Activated naive CD8-positive, alpha-beta T cell treated with anti-CD3 and anti-CD28 coated beads, Interleukin-2, amount 10 ng/mL, durations not matched to agents 7 days and 5 days (primary cell): ENCODE measurements at places on chromosomes 13 and 19.

GRCh38 chr19:5503598-5503997 lies 48.4 kb downstream of the ZNRF4 start:
- no peak for DNase-seq

DNA sequence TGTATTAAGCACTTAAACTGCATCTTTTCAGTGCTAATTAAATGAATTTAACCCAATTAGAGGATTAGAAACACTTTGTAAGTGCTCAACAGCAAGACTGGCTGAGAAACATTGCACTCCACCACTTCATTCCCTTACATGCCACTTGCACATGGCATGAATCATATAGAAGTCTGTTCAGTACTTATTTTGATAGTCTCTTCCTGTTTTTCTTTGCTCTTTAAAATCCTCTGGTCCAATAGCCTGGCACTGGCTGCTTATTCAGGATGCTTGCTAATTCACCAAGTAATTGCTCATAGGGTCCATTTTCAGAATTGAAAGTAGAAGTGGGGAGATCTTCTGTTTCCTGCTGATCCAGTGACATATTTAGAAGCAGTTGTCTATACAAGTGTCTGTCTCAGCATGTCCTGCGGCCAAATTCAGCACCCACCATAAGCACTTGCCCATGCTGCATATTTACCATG lies 900.1 kb downstream of the PCDH9 start:
- no peak for DNase-seq

GRCh38 chr19:14840206-14840605 lies 5.2 kb upstream of the OR7A5 start:
- no peak for DNase-seq

GRCh38 chr19:18227781-18228271 lies 1.6 kb upstream of the PDE4C start:
- no peak for DNase-seq

DNA sequence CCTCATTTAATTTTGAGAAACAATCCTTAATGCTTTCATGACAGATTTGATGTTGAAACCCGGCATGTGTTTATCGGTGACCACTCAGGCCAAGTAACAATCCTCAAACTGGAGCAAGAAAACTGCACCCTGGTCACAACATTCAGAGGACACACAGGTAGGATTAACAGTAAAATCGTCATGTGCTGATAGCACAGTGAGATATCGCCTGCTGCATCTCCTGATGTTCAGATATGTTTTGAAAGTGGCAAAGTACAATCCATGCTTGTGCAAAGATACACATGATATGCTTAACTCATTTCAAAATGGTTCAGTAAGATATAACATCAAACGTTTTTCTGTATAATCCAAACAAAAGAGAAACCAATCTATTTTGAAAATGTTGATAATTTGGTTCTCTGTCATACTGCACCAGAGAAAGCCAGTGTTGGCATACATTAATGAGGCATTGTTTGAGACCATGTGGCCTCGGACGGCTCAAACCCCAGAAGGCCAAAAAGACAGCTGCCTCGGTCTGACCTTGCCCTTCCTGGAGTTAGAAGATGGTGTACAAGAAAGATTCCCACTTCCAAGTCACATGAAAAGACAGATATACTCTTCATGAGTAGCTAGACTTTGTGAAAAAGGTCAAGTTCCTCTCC lies 76.2 kb downstream of the DHRS12 start:
- no peak for DNase-seq

DNA sequence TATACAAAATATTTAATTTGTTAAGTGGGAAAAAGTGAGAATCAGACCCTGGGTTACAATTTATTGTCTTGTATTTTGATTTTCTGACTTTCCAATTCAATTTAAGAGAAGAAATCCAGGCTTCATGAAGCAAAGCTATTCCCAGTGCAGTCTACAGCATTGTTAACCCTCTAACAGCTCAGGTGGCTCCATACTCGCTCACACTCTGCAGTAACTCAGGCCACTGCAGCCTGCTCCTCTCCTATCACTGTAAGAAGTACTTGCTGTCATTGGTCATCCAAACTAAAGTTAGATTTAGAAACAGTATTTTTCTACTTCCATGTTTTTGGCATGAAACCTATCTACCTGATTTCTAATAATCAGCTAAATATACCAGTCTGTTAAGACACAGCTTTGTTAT lies 830.3 kb downstream of the PCDH9 start:
- DNase-seq: no peak

GRCh38 chr13:21100994-21101757 lies 39.8 kb upstream of the LATS2 start:
- no peak for DNase-seq

DNA sequence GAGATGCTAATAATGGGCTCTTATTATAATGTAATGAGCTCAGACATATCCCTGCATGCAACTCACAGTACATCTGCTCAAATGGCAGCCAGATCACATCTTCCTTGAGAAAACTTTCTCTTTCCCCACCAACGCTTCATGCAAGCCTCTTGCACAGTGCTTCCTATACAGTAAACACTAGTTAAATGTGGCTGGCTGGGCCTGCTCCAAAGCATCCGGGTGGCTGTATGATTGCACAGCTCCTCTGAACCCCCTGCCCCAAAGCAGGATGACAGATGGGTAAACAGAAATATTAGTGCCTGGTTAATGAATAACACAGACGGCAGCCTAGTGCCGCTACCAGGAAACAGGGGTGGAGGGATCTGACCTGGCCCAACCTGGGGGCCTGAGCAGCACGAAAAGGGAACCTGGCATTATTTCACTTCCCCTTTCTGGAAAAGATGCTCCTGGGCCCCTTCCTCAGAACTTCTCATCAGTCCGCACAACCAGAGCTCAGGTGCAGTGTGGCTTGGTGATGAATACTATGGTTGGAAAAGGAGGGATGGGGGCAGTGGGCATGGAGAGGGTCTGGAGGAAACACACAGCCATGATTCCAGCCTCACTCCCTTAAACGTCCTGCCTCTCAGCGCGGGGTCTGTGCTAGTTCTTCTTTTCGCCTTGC lies 10.8 kb downstream of the FFAR2 start:
- DNase-seq: no peak

DNA sequence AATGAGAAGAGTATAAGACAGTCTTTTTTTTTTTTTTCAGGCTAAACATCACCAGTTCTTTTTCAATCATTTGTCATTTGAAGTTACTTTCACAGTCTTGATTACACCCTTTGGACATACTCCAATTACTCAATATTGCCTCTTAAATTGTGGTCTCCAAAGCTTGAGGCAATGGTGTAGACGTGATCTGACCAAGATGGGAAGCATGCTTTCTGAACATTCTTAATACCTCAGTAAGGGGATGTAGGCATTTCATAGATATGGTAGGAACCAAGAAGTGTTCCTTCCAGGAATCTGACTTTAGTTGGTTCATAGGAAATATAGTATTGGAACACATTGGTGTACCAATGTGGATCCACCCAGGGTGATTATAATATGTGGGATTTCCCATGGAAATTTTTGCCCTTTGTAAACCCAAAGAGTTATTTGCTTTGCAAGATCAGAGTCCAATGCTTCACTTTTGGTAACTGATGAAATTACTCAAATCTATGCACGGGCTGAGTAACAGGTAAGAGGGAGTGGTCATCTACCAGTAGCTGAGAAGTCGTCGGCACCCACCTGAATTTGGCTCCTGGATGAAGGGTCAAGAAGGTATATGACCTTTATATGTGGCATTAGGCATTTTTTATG lies 62.2 kb downstream of the ERCC5 start:
- no peak for DNase-seq

DNA sequence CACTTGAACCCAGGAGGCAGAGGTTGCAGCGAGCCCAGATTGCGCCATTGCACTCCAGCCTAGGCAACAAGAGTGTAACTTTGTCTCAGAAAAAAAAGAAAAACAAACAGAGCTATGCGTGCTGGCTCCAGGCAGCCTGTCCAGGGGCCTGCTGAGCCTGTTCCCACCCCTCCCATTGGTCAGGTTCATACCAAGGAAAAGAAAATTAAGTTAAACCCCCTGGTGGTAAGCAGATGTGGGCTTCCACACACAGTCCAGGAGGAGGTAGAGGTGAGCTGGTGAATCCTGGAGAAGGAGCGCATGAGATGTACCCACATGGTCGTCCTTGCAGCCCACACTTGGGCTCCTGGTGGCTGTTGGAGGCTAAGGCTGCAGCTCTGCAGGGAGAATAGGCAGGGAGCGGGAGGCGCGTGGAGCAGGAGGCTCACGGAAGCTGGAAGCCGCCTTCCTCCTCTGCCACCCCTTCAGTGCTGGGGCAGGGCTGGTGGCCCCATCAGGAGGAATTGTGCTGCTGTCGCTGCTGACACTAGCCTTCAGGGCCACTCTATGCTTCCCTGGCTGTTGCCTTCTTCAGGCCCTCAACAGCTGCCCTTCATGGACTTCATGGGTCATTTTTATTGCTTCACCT lies 10.5 kb upstream of the CHAMP1 start:
- no peak for DNase-seq

DNA sequence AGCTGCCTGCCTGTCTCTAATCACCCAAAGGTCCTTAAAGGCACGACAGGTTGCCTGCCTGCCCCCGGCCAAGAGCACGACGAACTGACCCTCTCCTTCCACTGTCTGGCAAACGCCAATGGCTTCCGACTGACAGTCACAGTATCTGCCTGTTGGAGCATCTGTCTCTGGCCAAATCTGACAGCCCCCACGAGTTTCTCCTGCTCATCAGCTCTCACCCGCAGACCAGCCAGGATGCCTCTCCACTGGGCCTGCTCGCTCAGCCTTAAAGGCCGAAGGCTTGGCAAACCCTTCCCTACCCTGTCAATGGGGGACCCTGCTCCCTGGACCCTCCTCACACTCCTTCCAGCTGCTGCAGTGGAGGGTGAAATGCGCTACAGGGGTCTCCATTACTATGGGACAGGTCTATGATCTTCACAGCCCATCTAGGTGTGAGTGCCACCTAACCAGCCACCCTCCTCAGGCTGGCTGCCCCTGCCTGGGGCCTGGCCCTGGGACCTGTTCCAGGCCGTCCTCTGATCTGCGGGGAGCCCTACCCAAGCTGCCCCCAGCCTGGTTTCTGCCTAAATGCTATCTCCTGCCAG lies 932 bp downstream of the FAM83E start:
- DNase-seq: peak; percentile 34

GRCh38 chr19:45118106-45118505 lies 25.1 kb downstream of the PPP1R37 start:
- DNase-seq: no peak

DNA sequence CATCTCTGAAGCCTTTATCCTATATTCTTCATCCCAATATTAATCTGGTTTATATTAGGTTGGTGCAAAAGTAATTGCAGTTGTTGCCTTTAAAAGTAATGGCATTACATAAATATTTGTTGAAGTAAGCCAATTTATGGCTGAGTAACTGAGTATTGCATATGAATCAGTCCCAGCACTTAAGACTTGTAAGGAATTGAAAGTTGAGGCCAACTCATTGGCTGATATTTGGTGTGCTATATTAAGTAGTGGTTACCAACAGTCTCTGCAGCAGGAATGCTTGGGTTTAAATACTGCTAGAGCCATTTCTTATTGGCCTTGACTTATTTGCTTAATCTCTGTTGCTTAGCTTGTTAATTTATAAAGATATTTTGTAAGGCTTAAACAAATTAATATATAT lies 460.7 kb downstream of the GPC6 start:
- no peak for DNase-seq

DNA sequence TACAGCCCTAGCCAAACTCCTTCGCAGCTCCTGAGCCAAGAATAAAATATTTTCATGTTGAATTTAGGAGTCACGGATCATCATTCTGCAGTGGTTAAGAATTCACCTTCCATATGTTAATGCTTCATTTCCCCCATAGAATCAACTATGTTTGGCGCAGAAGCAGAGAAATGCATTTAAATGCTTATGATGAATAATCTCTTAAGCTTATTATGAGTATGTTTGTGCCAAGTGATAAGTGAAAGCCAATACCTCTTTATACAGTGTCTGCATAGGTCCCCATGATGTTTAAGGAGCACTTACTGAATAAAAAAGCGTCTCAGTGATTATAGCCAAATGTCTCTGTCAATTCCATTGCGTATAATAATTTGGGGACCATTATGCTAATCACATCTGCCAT lies 32.7 kb upstream of the POMP start:
- no peak for DNase-seq

DNA sequence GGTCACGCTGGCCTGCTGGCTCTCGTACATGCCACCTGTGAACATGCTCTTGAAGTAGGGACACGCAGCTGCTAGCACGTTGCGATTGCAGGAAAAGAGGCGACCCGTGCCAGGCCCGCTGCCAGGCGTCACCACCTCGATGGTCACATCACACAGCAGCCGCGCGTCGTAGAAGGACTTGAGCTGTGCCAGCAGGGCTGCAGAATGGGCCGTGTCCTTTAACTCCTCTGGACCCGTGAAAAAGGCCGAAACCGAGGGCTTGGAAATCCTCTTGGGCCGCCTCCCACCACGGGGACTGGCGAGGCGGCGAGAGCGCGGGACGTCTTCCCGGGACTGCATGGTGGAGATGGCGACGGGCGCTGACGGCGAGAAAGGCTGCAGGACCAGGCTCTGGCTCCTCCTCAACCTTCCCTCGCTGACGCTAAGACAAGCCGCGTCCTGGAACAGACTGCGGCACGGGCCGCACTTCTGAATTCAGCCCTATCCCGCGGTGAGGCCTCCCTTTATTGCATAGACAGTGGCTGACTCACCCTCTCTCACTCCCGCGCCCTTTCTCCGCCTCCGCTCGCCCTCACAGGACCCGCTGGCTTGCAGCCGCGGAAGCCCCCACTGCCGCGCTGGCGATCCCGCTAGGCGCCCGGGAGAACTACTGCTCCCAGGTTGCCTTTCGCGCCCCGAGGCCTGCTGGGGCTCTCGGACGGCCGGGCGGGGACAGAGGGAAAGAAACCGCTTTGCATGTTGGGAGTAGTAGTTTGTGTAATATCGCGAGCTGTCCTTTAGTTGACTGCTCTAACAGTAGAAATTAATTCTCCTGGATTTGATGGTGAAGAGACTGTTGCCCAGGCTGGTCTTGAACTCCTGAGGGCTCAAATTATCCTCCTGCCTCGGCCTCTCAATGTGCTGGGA lies at the start of gene KBTBD7:
KBTBD7 (minus strand) TSS at position 651 of the 906 bp plus-strand sequence; CDS start at position 339, 312 bp downstream.
- peak; percentile 91 for DNase-seq

GRCh38 chr19:41309180-41310032 lies 566 bp upstream of the CCDC97 start:
- DNase-seq: no peak

DNA sequence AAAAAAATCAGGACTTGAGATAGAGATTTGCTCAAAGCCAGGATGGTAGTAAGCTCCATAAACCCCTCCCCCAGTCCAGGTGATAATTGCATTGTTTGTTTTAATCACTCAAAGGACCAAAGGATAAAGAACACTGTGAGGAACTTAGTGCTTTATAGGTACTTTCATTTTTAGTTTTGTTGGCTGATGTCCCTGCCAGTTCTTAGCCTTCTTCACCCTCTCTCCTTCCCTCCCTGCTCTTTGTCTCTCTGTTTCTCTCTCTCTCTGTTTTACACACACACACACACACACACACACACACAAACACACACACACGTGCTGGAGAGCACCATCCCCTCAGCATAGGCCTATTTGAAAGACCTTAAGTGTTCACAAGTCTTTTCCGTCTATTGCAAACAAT lies 5.2 kb downstream of the FRY start:
- no peak for DNase-seq

GRCh38 chr13:24540236-24541126 lies 27.9 kb upstream of the PARP4 start:
- no peak for DNase-seq
